WERI-Rb-1 (cell line): ENCODE measurements at places on chromosomes 13 and 19.

- DNase-seq = no peak
Observed at GRCh38 chr13:110047496-110047895, 259.5 kb downstream of the COL4A1 start.

DNA sequence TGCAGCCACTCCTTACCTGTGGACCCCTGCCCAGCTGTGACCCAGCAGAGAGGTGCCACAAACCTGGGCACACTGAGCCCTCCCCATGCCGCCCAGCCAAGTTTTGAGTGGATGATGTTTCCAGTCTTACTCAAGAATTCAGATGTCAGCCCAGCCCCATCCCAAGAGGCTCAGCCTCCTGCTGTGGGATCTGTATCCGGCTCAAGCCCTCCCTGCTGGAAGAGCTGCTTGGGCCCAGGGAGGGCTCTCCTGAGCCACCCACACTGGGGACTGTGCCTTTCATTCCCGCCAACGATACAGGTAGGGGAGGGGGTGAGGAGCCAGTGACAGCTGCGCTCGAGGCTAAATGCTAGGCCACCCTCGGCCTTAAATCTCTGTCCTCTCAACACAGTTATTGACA lies 5.9 kb upstream of the SLC7A9 start:
- peak; percentile 76 for DNase-seq

DNA sequence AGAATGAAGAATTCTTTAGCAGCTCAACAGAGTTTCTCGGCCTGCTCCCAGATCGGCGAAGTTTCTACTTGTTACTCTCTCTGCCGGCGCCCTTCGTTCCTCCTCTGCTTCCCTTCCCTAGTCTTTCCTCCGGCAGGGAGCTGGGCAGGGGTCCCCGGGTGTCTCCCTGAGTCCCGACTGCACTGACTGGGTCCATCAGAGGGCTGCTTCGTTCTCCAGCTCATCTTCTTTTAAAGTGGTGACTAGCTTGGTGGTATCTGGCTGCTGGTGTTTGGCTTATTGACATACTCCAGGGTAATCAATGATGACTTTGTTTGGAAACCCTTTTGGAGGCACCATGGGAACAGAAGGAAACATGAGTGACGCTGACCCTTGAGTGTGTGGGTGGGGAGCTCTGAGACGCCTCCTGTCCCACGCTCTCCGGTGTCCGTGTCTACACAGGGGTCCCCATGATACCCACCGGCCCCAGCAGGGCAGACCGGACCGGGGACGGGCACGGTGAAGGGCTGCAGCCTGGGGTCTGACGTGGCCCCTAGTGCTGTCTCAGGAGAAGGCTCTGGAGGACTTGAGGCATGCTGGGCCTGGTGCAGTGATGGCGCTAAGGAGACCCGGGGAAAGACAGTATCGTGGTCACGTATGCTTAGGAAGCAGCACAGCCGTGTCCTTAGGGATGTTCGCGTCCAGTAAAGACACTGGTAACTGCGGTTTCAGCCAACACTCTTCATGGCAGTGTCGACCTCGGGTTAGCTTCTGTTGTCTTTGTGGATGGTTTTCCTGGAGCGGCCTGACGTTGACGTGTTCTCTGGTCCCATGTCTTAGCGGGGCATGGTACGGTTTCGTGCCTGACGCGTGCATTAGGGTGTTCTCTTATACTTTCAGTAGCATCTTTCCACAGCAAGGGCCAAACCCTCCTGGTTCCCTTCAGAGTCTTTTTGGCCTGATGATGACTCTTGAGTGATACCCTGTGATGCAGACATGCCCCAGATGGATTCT lies 23.8 kb downstream of the NAXD start:
- DNase-seq = no peak

GRCh38 chr19:38635483-38636399 lies 11.7 kb upstream of the ACTN4 start:
- no peak for DNase-seq

DNA sequence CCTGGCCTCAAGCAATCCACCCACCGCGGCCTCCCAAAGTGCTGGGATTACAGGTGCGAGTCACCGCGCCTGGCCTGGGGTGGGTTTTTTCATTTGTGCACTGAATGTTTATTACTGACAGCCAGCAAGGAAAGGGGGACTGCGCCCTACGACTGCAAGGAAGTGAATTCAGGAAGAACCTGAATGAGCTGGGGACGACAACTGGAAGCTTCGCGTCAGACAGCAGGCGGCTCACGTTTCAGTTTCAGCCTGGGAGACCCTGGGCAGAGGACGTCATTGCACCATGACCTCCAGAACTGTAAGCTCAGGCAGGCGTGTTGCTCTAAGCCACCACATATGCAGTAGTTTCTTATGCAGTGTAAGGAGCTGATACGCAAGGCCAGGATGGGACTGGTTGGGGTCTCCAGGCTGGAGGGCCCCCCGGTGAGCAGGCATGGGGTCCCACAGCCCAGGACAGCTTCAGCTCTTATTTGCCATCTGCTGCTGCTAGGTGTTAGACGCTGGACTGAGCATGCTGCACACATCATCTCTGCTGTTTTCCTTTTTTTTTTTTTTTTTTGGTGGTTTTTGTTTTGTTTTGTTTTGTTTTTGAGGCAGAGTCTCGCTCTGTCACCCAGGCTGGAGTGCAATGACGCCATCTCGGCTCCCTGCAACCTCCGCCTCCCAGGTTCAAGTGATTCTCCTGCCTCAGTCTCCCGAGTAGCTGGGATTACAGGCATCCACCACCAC lies 66.6 kb downstream of the GADD45B start:
- no peak for DNase-seq

- DNase-seq = no peak
Observed at GRCh38 chr13:74561155-74561554, 427.0 kb upstream of the KLF12 start.

DNA sequence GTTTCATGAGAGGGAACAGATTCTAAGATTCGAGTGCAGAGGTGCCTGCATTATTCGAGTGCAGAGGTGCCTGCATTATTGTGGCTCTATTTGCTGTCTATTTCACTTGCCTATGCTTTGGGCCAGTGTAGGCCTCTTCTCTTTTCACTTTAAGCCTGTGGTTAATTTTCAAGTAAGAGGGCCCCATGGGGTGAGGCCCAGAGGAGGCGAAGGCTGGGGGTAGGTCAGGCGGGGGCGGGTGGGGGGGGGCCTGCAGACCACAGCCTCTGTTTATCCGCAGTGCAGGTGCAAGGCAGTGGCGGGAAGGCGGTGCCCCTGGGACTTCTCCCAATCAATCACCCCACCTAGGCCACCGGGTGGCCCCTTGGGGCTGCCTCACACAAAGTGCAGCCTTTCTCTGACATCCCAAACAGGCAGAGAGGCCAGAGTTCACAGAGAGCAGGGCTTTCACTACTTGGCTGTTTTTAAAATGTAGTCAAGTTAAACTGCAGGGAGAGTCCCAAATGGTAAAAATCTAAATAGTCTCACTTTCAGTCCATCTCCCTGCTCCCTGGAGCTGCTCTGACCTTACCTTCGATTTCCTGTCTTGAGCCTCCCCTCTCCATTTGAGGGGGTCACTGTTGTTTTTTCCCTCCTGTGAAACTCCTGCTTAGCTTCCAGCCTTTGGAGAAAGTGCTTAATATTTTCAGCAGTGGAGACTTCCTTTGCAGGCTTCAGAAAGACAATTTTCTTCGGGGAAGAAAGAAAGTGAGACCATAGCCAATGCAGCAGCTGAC lies 249.0 kb downstream of the DLEU7 start:
- no peak for DNase-seq

GRCh38 chr13:98586400-98587345 lies 9.8 kb upstream of the STK24 start:
- DNase-seq = peak; percentile 96

- no peak for DNase-seq
Observed at GRCh38 chr13:35917252-35917941, 213.8 kb downstream of the DCLK1 start.

DNA sequence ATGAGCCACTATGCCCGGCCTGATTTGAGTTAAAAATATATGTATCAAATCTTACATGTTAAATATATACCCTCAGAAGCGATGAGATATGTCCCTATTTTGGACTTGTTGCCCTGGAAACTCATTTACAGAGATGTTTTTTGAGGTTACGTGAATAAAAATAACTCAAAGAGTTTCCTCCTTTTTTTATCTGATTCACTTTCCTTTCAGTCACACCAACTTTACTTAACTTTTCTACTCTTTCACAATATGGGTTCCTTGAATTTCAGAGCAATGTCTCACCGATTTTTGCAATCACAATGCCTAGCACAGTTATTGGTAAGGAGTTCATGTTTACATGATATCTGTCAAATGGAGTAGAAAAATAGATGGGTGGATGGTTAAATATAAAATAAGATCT lies 2.3 kb downstream of the OR7C2 start:
- DNase-seq = no peak

- peak; percentile 77 for DNase-seq
Observed at GRCh38 chr19:3365836-3366752, at the start of gene NFIC. NFIC (plus strand) TSS chr19:3366583; CDS start chr19:3366637, 54 bp downstream.

GRCh38 chr13:44661936-44662335 lies 85.8 kb upstream of the TSC22D1 start:
- no peak for DNase-seq

GRCh38 chr13:48534911-48535501 lies 2.1 kb upstream of the RCBTB2 start:
- DNase-seq = no peak

GRCh38 chr19:39211731-39212374 lies 7.8 kb upstream of the SYCN start:
- peak; percentile 22 for DNase-seq

GRCh38 chr19:29690842-29691241 lies 24.2 kb downstream of the C19orf12 start:
- peak; percentile 59 for DNase-seq

GRCh38 chr19:22427960-22428913 lies 6.1 kb upstream of the ZNF98 start:
- DNase-seq = no peak

DNA sequence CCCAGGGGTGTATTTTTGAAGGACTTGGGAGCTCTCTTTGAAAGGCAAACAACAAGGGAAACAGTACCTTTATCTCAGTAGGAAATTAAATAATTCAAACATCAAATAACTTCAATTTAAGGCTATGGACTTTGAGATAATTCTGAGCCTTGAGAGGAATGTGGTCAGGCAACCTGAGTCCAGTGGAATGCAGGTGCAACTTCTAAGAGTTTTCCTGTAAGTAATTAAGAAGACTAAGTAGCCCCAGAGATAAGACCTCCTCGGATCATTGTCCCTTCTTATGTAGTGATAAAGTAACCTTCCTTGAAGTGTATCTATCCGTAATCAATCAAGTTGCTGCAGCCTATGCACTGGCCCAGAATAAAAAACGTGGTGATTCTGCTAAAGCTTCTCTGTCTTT lies 29.2 kb downstream of the ZNF701 start:
- no peak for DNase-seq

- DNase-seq = no peak
Observed at GRCh38 chr13:74184283-74184682, 50.1 kb upstream of the KLF12 start.
